ENCODE measurements at places on chromosomes 1 and 21.

DNA sequence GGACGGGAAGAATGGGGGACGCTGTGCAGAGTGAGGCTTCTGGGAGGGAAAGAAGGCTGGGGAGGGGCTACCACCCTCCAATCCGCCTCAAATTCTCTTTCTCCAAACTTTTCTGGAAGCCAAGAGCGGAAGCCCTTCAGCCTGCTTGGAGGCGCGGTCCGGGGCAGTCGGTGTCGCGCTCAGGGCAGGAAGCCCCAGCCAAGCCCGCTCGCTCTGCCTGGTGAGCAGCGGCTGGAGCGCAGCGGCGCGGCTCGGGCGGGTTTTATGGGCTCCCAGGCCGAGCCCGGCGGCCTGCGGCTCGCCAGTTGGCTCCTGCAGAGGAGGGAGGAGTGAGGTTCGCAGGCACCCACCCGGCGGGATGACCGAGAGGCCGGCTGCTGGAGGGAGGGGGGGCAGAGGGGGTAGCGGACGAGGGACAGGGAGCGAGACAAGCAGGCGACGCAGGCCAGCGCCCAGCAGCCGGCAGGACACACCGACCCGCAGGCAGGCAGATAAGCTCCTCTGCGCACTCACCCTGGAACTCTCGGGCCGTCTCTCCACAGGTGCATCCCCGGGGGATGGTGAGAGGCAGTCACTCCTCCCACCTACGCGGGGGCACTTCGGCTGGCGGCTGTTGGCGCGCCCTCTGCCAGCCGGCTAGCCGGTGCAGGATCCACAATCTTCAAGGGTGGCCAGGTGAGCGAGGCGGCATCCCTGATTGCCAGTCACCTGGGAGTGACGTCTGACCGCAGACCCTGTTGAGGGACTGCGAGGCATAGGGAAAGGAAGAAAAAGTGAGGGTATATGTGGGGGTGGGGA lies at the start of gene AVPR1B:
Gene AVPR1B (minus strand): TSS at position 238 of the 798 bp plus-strand sequence. CDS start 498 bp downstream, outside the sequence.
- DNase-seq, result peak; percentile 32

DNA sequence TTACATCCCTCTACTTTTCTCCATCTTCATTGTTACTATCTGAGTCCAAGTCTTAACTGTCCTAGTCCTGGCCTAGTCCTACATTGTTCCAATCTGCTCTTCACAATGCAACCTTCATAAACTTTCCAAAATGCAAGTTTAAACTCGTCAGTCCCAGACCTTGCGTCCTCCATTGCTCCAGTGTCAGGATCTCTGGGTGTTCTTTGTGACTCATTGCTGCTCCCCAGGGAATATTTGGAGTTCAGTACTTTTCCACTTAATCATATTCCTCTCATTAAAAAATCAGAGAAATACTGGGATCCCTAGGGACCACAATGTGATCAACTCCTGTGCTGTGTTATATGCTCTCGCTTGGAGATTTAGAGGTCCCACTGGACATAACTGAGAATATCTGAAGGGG lies 18.0 kb upstream of the KPRP start:
- DNase-seq, result no peak

GRCh38 chr21:46483300-46484295 lies 24.9 kb downstream of the DIP2A start:
- no peak for DNase-seq

- no peak for DNase-seq
Measured at GRCh38 chr1:10549904-10550664, 75.3 kb downstream of the PEX14 start.

- DNase-seq, result no peak
Measured at GRCh38 chr21:25186273-25186672, 421.0 kb downstream of the MRPL39 start.

DNA sequence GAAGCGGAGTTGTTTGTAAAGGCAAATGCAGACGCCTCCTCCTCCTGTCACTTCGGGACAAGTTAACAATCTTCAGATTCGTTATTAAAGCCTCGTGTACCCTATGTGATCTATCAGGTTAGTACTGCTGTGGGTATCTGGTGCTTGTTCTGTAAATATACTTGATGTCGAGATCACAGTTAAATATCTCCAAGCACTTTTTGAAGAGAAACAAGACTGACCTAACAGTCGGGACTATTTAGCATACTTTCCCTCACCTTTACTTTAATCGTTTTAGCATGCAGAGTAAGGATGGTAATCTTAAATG lies 710 bp downstream of the KLHL20 start:
- DNase-seq, result no peak

DNA sequence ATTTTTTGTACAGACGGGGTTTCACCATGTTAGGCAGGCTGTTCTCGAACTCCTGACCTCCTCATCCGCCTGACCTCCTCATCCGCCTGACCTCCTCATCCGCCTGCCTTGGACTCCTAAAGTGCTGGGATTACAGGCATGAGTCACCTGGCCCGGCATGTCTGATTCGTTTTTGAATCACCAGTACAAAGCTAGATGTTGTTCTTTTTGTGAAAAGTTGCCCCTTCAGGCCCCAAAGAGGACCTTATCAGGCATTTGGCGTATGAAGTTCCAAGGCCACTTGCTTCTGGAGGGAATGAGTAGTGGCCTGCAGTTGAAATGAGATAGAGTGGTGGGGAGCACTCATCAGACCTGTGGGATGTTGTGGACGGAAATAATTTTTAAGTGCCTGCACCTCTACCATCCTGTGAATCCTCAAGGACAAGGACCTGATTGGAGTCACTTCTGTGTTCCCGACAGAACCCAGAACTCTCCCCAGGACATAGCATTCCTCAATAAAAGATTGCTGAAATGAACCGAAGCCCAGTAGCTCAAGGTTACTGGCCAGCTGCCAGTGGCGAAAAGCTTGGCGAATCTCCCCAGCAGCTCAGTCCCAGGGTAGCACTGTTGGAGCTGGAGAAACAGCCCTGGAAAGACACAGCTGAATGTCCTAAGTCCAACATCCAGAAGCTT lies 50.1 kb downstream of the NDUFS5 start:
- DNase-seq, result peak; percentile 79

DNA sequence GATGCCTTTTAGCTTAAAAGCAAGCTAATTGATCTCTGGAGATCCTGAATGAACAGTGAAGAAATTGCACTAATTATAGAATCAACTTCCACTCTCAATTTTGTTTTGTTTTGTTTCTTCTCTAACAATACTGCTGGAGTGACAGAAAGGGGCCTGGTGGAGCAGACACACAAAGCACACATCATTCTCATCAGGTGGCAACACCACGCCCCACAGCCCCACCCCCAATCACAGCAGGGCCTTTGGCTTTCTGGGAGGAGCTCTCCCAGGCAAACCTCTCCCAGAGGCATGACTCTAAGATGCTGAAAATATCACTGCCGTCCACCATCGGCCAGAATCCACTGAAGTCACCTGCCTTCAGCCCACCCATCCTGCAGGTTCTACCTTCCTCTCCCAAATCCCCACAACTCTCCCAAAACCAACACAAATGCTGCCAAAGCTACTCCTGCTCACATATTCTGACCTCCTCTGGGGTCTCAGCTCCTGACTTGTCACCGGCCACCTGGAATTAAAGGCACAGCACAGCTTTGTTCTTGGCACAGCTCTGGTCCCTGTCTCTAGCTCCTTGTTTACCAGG lies 120.7 kb downstream of the GRIK3 start:
- no peak for DNase-seq

DNA sequence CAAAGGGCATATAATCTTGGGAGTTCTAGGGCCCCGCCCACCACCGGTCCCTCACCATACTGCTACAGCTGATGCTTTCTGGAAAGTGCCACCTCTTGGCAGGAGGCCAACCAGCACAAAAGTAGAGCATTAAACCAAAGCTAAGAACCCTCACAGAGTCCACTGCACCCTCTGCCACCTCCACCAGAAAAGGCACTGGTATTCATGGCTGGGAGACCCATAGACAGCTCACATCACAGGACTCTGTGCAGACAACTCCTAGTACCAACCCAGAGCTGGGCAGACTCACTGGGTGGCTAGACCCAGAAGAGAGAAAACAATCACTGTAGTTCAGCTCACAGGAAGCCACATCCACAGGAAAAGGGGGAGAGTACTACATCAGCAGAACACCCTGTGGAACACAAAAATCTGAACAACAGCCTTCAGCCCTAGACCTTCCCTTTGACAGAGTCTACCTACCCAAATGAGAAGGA lies 10.8 kb downstream of the THEM4 start:
- DNase-seq, result no peak

GRCh38 chr1:83098791-83099190 lies 900.1 kb downstream of the TTLL7 start:
- peak; percentile 11 for DNase-seq

DNA sequence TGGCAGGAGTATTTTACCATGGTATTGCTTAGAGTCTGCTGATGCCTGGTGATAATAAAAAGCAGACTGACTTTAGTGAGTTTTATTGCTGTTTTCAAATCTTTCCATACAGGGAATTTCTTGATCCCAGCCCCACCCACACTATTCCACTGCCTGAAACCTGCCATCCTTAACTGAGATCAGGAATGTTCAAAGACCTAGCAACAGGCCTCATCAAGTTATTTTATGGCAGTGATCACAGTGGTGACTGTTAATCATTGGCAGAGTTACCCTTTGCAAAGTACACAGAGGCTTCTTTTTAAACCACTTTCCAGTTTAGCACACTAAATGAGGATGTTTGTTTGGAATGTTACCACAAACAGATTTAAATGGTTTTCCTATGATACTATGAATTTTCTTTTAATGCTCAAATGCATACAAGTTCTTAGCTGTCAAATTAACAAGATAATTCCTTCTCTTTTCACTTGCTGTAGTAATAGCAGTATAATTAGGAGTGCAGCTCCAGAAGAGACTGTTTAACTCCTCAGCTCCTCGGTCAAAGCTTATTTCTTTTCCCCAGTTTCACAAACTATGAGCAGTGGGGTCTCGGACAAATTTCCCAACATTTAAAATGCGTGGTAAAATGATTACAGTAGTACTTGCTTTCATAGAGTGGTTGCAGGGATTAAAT lies 69.9 kb upstream of the USP25 start:
- DNase-seq, result no peak

GRCh38 chr1:42735056-42735455 lies 5.0 kb downstream of the CLDN19 start:
- no peak for DNase-seq

- no peak for DNase-seq
Measured at GRCh38 chr1:107590087-107590486, 374.9 kb downstream of the VAV3 start.

- DNase-seq, result no peak
Measured at GRCh38 chr1:231770506-231771175, 144.1 kb downstream of the DISC1 start.

GRCh38 chr1:183891158-183891856 lies 86.4 kb downstream of the RGL1 start:
- no peak for DNase-seq

- DNase-seq, result no peak
Measured at GRCh38 chr1:13585612-13585991, 2.0 kb downstream of the PDPN start.

- no peak for DNase-seq
Measured at GRCh38 chr1:2373551-2374251, 17.7 kb downstream of the MORN1 start.

DNA sequence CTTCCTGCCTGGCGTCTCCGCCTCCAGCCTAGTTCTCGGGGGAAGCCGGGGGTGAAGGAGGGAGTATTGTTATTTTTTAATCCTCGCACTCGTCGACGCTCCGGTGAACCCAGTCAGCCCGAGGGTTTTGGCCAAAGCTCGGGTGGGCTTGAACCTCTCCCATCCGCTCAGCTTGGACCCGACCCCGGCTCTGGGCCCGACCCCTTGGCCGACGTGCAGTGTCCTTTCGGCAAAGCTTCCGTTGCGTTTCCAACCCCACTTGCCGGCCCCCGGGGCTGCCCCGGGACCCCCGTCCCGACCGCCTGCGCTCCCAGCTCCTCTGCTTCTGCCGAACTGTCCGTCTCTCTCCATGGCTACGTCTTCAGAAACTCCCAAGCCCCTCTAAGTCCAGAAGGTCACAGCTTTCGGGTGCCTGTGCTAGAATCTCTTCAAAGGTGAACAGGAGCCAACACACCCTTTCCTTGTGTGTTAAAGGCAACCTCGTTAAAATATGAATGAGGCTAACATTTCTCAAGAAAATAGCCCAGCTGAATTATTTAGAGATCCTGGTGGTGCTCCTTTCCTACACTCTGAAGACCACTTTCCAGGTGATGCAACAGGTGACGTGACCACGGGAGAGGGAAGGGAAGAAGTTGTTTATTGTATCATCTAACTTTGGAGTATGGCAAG lies 647 bp downstream of the DESI2 start:
- DNase-seq, result peak; percentile 33

DNA sequence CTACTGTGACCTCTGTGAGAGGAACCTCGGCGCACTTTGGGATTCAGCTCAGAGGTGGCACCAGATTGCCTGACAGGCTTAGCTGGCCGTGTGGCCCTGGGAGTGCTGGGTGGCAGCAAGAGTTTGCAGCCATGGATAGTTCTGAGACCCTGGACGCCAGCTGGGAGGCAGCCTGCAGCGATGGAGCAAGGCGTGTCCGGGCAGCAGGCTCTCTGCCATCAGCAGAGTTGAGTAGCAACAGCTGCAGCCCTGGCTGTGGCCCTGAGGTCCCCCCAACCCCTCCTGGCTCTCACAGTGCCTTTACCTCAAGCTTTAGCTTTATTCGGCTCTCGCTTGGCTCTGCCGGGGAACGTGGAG lies 67.5 kb downstream of the DISC1 start:
- DNase-seq, result no peak

GRCh38 chr1:58409890-58410289 lies 136.6 kb downstream of the OMA1 start:
- DNase-seq, result no peak

DNA sequence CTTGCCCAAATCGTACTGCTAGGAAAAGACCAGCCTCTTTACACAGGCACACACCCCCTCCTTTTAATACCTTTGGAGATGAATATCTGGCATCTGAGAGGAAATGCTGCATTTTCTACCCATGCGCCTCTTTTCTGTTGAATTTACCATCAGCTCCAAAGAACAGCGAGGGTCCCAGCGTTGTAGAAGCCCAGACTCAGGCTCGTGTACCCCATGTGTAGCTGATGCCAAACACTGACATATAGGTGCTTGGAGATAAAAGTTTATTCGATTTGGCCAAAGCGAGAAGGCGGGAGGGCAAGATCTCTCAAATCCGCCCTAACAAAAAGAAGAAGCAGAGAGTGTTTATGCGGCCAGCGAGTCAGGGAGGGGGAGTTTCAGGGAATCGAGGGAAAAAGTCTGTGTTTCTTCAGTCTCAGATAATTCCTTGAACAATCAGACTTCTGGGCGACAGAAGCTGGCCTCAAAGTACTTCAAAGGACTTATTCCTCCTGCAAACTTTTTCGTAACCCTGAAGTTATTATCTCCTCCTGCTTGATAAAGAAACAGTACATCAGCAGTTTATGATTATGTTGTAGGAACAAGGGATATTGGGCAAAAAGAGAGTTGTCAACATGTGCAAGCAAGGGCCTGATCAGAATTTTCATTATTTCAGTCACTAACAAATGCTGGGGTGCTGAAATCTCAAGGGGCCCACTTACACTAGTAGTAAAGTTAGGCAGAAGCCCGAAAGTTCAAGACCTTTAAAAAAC lies 642 bp upstream of the CREG1 start:
- DNase-seq, result no peak

Data from choroid plexus epithelial cell (primary cell).